Activated naive CD4-positive, alpha-beta T cell (primary cell): ENCODE measurements at places on chromosomes 2 and 18.

GRCh38 chr2:237171396-237171795, 85.7 kb downstream of the COPS8 start:
- DNase-seq, result no peak

- no peak for DNase-seq
Measured at GRCh38 chr18:66344227-66344626, 259.7 kb downstream of the CDH19 start.

- no peak for DNase-seq
Measured at GRCh38 chr2:88245109-88245508, 75.0 kb downstream of the THNSL2 start.

GRCh38 chr2:70111752-70112591, 24.7 kb downstream of the PCBP1 start:
- DNase-seq, result no peak

DNA sequence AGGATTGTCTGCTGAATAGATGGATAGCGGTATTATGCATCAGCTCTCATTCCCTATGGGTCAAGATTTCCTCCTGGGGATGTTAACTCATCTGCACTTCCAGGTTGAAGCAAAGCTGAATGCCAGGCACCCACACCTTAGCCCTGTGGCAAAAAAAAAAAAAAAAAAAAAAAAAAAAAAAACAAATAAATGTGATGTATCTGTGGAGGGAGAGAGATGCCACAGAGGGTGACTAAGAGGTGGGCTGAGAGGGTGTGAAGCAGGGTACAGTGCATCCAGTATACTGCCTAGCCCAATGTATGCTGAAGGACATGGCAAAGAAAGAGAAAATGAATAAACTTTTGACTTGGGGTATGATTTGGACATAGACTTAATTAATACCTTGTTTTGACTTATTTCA, 91.4 kb downstream of the COPS8 start:
- DNase-seq, result no peak

DNA sequence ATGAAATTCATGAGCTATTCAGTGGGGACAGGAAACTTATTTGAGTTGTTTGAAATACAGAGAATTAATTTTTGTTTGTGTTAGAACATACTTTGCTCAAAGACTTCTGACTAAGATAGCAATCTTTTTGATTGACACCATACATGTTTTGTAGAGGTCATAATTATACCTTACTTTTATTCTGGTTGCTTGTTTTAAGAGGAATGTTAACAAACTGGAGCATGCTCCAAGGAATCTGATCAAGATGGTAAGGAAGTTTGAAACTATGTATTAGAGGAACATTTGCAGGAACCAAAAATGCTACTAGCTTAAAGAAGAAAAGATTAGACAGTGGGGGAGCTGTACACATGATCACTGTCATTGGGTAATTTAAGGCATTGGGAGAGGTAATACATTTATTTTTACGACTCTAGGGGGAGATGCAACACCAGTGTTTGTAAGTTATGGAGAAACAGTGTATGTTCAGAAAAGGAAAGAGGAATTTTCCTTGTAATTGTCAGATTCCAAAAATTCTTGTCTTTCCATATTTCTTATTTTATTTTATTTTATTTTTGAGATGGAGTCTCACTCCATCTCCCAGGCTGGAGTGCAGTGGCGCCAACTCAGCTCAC, 8.0 kb downstream of the AGFG1 start:
- DNase-seq, result no peak

- no peak for DNase-seq
Measured at GRCh38 chr2:127164761-127165538, 55.1 kb downstream of the CYP27C1 start.

DNA sequence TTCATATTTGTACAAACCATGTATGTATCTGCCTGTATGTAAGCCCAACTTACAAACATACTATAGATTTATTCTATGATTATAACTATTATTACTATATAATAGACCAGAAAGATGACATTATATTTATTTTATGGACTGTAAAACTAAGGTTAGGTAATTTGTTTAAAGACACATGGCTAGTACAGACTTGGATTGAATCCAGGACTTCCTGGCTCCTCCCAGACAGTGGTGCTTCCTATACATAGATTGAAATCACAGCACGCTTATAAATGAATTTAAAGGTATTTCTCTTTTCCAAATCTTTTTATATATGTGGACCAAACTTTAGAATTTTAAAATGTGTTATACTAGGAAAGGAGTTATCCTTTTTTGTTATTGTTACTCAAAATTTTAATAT, 151.6 kb upstream of the MYO3B start:
- DNase-seq, result no peak

DNA sequence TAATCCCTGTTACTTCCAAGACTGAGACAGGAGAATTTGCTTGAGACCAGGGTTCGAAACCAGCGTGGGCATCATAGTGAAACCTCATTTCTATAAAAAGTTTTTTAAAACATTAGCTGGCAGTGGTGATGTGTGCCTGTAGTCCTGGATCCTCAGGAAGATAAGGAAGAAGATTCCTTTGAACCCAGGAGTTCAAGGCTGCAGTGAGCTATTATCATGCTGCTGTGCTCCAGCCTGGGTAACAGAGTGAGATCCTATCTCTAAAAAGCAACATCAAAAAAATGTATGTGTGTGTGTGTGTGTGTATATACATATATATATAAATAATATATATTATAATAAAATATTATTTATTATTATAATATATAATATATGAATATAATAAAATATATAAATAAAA, 1417.6 kb upstream of the CDH2 start:
- no peak for DNase-seq

GRCh38 chr2:171566057-171566456, 43.8 kb downstream of the CYBRD1 start:
- no peak for DNase-seq

DNA sequence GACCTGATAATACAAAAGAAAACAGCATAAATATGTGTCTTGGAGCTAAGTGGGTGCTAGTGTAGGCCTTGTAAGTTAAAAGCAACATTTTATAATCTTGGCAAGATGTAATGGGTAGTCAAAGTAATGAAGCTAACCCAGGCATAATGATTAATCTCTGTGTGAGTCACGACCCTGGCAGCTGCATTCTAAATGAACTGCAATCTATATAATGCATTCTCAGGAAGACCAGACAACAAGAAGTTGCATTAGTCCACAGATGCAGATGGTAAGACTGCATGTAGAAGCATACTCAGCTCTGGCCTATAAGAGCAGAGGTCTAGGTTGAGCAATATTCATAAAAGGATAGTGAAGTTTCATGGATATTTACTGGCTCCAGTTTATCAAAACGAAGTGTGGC, 85.6 kb upstream of the ETAA1 start:
- no peak for DNase-seq

DNA sequence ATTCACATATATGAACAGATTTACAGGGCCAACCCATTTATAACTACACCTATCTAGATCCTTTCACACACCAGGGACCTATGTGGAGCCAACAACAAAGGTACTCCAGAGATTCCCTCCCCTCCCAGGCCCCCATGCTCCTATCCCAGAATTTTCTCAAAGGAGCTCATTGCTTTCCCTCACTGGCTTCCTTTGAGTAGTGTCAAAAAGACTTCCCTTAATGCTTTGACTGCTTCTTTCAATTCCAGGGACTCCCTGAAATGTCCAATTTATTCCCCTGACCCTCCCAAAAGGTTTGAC, 46.6 kb downstream of the IKZF2 start:
- DNase-seq, result no peak
